ENCODE measurements at places on chromosomes 5 and 9. TPM values are rescaled to one million over a fixed set of nuclear protein-coding genes. Genes with fewer than 3 reads are reported as not detected.

The ACER2 gene
- 11.1 TPM for total RNA-seq

The TAL2 gene
- 12.0 TPM for total RNA-seq

The LCN1 gene
- total RNA-seq, result 13.0 TPM

The MSMP gene
- total RNA-seq, result 2.3 TPM

The GM2A gene
- 21.9 TPM for total RNA-seq

The CBY3 gene
- total RNA-seq, result not detected

The SLCO6A1 gene
- not detected for total RNA-seq

The SUSD3 gene
- total RNA-seq, result 2.4 TPM

The WDR31 gene
- total RNA-seq, result 17.2 TPM

The DAB2 gene
- 79.9 TPM for total RNA-seq

The CSNK1A1 gene
- total RNA-seq, result 292 TPM

The FGFR4 gene
- 8.6 TPM for total RNA-seq

The PCDHGA6 gene
- 13.2 TPM for total RNA-seq

The KCTD16 gene
- total RNA-seq, result 8.7 TPM

The TYRP1 gene
- 326 TPM for total RNA-seq

The C9orf153 gene
- 1.2 TPM for total RNA-seq

The ZNF366 gene
- 2.5 TPM for total RNA-seq

The CDC20B gene
- 0.38 TPM for total RNA-seq

The IFNE gene
- total RNA-seq, result not detected

The MPDZ gene
- 110 TPM for total RNA-seq

The OR1N2 gene
- not detected for total RNA-seq

The RALGPS1 gene
- 35.3 TPM for total RNA-seq

The CDKN2A gene
- total RNA-seq, result 0.82 TPM

The BAAT gene
- 0.22 TPM for total RNA-seq

The ACSL6 gene
- 73.4 TPM for total RNA-seq

Data from camera-type eye (tissue), 1 donor.